ENCODE measurements at places on chromosomes 4 and X. TPM values are rescaled to one million over a fixed set of nuclear protein-coding genes. Genes with fewer than 3 reads are reported as not detected.

Gene CFAP97
- total RNA-seq = 69.1 TPM

Gene ZFP92
- 0.13 TPM for total RNA-seq

Gene ERAS
- not detected for total RNA-seq

Gene EGF
- total RNA-seq = 2.5 TPM

Gene PRR32
- not detected for total RNA-seq

Gene SERTM2
- total RNA-seq = not detected

Gene NXF2
- total RNA-seq = not detected

Gene GAGE12H
- total RNA-seq = not detected

Gene ADH1C
- total RNA-seq = 0.26 TPM

Gene CT47A7
- total RNA-seq = not detected

Gene CPZ
- total RNA-seq = 10.8 TPM

Gene SPACA5
- not detected for total RNA-seq

Gene IL2RG
- total RNA-seq = 0.32 TPM

Gene FREM3
- not detected for total RNA-seq

Gene SLC49A3
- 10.7 TPM for total RNA-seq

Gene ARSJ
- total RNA-seq = 29.0 TPM
